M059J (cell line): ENCODE measurements at places on chromosomes 7 and 10.

GRCh38 chr10:114879093-114879492 lies 57.5 kb downstream of the FHIP2A start:
- no peak for DNase-seq

DNA sequence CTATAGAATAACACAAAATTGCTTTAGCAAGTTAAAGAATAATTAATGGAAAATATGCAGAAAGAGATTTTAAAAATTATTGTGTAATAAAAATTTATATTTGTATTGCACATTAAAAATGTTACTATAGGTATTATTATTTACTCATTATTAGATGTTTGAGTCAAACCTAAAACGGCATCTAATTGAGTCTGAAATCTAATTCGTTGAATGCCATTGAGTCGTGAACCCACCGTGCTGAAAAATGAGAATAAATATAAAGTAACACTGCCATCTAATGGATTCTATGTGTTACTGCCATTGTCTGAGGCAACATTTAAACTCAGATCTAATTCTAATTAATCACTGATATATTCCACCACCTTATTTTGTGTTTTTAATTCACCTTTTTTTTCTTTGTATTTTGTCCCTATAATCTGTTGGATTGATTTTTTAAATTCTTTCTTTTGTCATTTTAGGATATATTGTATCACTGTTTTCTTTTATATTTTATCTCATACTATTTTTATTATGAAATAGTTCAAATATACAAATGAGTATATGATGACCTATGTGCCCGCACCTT lies 62.2 kb downstream of the SAMD9 start:
- peak; percentile 55 for DNase-seq

DNA sequence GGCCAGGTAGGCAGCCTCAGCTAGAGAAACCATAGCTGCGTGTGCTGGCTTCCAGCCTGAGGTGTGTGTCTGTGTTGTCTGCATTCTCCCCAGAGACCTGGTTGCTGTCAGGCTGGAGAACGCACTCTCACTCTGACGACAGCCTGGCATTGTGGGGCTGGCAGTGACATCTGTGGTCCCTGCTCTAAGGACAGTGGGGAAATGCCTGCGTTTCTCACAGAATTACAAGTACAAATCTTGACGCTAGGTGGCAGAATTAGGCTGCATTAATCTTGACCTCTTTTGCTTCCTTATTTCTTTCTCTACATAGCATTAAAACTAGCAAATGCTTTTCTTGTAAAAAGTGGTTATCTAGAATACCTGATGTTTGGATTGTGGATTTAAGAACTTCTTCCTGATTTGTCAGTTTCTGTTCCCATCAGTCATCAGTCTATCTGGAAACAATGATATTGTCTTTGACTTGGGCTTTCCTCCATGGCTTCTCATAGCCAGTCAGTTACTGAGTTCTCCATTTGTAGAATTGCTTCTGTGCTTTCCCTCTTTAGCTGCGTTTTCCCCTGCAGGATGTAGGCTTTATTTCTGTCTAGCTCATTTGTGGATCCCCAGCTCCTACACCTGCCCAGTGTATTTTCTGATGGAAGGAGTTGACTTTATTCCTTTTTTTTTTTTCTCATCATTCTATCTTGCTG lies 86.0 kb downstream of the FANK1 start:
- peak; percentile 77 for DNase-seq

DNA sequence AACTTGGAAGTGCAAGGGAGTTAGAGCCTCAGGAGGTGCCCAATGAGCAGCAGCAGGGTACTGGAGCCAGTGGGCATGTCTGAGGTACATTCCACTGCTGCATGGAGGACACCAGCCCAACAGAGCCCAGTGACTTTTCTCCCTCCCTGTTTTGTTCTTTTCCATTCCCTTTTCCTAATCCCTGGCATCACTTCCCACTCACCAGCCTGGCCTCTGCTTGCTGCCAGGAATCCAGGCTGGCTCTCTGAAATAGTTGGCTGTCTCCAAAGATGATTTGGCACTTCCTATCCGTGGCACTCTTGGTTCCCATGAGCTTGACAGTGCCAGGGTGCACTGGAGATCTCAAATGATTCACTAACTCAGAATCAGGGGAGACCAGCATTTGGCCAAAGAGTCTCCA lies 97.7 kb upstream of the ZPBP start:
- DNase-seq: no peak

DNA sequence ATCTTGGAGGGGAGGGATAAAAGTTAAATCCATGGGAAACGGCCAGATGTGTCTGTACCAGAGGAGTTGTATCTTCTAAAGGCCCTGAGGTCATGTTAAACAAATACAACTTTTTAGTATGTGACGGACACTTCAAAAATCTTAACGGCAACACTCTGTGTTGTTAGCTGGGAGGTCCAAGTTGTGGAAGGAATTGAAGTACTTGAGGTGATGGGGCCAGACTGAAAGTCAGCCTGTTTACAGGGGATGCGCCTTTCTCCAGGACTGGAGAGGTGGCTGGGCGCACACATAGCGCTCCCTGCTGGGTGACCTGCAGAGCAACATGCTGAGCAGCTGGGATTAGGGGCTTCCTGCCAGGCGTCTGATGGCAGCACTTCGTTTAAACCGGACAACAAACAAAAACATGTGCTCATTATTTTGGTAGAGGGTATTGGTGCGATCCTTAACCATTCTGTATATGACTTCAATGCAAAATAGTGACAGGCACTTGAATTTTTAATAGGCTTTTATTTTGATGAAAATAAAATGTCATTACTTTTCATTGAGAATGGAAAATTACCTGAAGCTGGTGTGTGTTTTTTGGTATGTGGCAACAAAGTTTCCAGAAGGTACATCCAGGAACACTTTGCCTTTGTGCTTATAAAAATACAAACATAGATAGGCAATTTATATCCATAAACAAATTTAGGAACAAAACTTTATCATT lies 198.2 kb downstream of the MLLT10 start:
- peak; percentile 38 for DNase-seq

DNA sequence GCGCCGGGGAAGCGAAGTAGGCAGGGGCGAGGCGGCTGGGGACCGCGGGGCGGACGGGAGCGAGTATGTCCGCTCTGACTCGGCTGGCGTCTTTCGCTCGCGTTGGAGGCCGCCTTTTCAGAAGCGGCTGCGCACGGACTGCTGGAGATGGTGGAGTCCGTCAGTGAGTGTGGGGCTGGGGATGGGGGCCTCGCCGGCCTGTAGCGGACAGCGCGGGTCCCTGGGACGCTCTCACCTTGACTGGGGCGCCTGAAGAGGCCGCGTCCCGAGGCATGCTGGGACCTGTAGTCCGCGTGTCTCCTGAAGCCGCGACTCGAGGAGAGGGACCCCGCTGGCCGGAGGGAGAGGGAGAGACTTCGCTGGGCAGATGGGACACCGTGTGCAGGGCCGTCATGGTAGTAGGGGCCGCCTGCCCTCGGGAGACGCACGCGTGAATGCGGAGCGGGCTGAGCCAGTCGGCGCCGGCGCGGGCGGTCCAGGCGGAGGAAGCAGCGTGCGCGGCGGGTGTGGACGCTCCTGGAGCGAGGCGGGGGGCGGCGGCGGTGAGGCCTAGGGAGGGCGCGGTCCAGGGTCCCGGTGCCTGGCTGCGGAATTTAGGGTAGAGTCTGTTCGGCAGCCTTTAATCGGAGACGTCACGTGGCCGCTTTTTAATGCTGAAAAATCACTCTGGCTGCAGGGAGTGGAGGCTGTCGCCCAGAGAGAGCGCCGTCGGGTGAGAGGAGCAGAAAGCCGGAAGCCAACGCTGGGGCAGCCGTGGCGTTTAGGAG lies at the start of gene NDUFB2:
Gene NDUFB2 (plus strand): TSS at position 29 of the 767 bp plus-strand sequence. CDS start 37 bp downstream, at position 66.
- DNase-seq: peak; percentile 82

DNA sequence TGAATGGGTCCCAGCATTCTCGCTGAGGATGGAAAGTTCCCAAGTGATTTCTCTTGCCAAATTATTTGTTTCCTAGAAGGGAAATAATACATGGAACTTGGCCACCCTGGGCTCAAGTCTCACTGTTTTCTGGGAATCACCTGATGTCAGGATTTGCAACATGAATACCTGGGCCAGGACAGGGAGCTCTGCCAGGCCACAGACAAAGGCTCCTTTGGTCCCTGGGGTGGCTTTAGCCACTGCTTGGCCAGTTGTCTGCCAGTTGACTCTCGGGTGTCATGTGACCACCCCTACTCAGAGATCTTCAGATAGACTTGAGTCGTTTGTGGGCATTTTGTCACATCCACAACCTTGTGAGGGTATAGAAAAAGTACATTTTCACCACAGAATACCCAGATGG lies 258.0 kb upstream of the HABP2 start:
- no peak for DNase-seq

DNA sequence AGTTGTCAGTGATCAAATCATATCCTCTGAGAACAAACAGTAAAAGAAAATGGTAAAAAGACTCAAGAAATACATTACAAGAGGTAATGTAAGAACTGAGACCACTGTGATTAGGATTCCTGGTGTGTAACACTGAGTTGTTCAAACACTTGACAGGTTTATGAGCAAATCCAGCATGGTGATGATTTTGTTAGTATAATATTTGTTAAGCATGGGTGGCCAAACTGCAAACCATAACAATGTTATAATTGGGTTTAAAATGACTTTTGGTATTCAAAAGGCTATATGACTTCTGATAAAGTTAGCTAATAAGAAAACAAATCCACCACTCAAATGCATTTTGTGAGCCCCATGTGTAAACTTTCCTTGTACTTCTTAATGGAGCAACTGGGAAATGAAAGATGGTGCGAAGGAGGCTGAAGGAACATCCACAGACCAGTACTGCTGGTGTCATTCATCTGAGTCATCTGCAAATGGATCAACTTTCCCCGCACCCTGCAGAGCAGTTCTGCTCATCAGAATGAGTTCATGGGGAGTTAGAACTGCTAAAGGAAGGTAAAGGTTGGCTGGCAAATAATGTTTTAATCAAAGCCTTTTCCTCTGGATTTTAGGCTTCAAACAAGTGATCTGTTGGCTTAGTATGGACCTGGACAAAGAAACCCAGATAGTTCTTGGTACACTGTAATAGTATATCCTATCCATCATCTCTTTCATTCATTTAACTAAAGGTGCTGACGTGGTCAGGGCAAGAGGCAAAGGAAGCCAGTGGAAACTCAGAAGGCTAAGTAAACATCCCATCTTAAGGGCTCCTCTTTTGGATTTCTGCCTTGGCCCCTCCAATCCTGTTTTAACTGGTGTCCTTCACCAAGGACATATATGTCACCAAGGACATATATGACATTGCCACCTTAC lies 45.0 kb downstream of the AFAP1L2 start:
- DNase-seq: peak; percentile 63

GRCh38 chr10:78971094-78971682 lies 97.6 kb upstream of the ZMIZ1 start:
- DNase-seq: no peak

- DNase-seq: no peak
Observed at GRCh38 chr7:86664486-86664885, 20.8 kb downstream of the GRM3 start.

DNA sequence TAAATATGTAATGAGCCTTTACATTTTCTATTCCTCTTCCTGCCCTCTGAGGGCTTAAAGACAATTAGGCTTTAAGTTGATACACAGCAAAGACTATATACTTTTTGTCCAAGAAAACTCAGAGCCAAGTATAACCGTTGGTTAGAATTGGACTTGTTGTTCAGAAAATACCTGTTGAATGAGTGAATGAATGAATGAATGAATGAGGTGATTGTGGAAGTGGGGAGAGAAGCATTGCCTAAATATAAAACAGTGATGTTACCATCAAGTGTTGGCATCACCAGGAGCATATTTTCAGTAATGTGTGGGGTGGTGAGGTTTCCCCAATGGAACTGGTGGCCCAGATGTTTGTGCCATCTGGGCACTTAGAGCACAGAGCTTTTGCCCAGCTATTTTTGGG lies 106.9 kb downstream of the AOAH start:
- no peak for DNase-seq

- no peak for DNase-seq
Observed at GRCh38 chr7:2628130-2628482, 3.7 kb upstream of the TTYH3 start.

DNA sequence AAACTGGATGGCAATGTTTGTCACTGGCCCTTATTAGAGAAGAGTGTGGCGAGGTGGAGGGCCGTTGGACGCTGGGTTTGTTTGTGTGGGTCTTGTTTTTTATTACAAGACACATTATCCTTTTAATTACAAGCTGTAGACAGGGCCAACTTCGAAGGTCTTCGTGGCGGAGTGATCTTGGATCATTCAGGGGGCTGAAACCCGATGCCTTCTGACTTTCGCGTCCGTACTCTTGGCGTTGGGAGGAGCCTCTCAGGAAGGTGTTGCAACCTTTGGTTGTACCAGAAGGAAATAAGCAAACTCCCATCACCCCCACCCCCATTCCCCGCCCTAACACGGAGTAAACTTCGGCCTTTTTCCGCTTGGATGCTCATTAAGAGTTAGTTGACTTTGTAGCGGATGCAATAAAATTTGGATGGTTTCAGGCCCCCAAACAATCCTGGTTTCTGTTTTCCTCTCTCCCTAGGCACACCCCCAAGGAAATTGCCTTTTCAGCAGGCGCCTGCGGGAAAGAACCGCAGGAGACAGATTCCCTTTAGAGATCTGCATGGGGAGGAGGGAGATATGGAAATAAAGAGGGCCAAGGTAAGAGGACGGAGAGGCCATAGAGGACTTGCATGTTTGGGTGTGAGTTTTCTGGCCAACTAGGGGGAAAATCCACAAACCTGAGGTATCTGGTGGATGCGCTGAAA lies 294.5 kb upstream of the NFE2L3 start:
- peak; percentile 94 for DNase-seq

GRCh38 chr7:117780832-117781231 lies 92.4 kb downstream of the CTTNBP2 start:
- no peak for DNase-seq

DNA sequence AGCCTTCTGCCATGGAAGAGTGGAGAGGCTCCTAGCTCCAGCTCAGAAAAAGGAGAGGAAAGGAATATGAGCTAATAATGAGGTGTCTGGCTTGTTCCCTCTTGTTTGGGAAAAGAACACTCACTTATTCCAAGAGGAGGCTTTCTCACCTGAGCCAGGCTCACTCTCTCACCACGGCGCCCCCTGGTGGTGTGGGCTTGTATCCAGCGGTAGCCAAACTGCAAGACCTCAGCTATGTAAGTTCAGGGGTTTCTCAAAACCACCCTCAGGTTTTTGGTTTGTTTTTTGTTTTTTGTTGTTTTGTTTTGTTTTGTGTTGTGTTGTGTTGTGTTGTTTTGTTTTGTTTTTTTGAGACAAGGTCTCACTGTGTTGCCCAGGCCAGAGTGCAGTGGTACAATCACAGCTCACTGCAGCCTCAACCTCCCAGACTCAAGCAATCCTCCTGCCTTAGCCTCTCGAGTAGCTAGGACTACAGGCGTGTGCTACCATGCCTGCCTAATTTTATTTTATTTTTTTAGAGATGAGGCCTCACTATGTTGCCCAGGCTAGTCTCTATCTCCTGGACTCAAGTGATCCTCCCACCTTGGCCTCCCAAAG lies 124.0 kb downstream of the TMEM130 start:
- peak; percentile 61 for DNase-seq

GRCh38 chr10:22825841-22826240 lies 102.0 kb upstream of the ARMC3 start:
- DNase-seq: no peak
